C1 segment of cervical spinal cord (tissue), 14 donors: ENCODE measurements at places on chromosomes 6 and 20.

DNA sequence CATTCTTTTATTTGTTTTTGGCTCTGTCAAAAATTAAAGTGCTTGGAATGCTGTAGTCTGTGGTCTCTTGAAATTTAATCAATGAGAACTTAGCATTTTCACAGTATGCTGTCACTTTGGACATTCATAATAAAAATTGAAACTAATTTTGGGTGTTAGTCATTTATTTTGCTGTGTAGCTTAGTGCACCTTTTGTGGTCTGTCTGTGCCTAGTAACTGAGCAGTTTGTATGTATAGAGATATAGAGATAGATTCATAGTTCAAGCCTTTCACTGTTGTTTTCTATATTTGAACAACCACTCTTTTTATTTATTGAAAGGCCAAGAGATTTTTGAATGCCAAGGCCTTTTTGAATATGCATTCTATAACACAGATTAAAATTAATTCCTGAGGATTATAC is 86.4 kb upstream of the TIAM2 start:
- DNase-seq: no peak

DNA sequence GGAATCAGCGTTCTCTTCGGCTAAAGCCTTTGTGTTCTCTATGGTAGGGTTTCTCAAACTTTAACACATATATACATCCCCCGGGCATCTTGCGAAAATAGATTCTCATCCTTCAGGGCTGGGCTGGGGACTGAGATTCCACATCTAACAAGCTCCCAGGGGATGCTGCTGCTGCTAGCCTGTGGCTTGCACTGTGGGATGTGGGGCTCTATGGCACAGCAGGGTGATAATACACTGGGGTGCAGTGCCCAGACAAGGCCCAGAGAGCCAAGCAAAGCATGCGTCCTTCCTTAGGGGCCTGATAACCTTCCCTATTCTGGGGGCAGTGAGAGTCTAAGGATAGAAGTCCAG is 102.0 kb downstream of the LAMP5 start:
- no peak for DNase-seq

- DNase-seq: no peak
Measured at GRCh38 chr6:45423824-45424450, 46.2 kb upstream of the SUPT3H start.

GRCh38 chr6:132715204-132715603 is 1.3 kb upstream of the VNN1 start:
- DNase-seq: no peak

DNA sequence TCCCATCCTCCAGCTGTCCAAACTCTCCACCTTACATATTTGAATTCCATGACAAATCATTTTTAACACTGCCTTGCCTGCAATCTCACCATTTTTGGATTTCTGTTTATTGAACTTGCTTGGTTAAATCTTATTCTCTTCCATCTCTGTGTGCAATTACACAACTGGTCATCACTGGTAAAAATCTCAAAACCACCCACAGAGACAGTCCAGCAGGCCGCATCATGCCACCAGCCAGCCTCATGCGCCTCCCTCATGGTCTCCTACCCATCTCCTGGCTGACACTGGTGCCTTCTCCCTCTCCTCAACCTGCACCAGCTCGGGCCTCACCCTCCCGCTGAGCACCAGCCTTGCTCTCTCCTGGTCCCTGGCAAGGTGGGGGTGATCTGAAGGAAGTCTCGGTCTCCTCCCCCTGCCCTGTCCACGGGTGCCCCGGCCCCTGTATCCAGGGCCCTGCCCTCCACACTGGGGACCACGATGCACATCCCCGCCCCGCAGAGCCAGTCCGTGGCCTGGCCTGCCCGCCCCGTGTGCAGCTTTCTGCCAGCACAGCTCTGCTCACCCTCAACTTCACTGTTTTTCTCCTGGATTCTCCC is 92.0 kb downstream of the THBS2 start:
- DNase-seq: no peak

GRCh38 chr20:44247586-44248409 is 690 bp downstream of the GDAP1L1 start:
- DNase-seq: no peak

GRCh38 chr6:64908104-64908503 is 798.9 kb downstream of the EYS start:
- DNase-seq: no peak

DNA sequence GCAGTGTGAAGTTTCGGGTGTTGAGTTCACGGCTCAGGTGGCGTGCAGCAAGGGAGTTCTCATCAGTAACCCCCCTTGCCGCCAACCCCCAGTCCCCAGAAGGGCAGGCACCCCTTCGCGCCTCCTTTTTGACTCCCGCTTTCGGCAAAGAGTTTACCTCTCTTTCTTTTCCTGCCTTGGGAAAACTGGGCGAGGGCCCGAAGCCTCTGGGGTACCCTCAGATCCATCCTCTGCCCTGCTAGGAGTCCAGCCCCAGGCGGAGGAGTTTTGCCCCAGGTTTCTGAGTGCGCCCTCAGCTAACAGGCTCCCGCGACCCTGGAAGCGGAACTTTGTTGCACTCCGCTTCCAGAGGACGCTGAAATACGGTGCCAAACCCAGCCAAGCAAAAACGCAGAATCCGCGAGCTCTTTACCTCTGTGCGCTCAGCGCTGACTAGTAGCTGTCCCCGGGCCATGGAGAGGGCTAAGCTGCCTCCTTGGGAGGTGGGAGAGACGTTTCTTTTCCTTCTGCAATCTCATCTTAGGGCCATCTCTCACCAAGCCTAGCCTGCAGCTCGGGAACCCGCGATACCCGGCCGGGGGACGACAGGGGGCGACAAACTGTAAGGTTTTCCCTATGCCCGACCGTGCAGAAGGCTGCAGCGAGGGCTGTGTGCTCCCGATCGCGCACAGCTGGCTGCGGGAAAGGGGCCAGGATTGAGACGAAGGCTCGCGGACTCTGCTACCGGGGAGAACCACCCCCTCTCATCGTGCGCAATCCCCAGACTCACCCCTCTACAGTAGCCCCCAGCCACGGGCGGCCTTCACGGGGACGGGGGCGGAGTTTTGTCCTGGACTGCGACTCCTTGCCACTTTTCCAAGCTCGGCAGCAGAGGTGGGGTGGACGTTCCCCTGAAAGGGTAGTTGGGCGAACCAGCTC is 2.7 kb upstream of the PAX1 start:
- no peak for DNase-seq

DNA sequence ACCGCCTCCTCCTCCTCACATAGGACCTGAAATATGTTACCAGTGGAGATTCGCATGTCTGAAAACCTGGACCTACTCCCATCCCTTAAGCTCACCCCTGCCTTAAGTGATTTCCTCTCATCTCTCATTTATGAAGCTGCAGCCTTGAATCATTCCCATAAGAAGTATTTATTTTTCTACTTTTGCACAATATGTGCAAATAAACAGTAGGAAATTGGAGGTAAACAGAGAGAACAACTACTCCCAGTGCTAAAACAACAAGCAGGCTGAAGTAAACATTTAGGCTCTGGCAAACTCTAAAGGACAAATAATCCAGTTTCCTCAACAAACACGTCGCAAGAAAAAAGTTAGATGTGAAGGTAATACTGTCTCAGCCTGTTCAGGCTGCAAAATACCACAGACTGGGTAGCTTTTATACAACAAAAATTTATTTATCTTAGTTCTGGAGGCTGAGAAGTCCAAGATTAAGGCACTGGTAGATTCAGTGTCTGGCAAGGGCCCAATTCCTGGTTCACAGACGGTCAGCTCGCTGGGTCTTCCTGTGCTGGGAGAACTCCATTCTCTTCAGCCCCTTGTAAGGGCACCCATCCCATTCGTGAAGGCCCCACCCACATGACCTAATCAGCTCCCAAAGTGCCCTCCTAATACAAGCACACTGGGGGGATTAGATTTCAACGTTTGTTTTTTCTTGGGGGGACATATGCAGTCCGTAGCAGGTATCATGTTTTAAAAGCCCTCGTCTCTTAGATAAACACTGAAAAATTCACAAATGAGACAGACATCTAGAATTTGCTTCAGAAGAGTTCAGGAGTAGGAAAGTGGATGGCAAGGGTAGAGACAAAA is 15.6 kb downstream of the SPATA2 start:
- no peak for DNase-seq

DNA sequence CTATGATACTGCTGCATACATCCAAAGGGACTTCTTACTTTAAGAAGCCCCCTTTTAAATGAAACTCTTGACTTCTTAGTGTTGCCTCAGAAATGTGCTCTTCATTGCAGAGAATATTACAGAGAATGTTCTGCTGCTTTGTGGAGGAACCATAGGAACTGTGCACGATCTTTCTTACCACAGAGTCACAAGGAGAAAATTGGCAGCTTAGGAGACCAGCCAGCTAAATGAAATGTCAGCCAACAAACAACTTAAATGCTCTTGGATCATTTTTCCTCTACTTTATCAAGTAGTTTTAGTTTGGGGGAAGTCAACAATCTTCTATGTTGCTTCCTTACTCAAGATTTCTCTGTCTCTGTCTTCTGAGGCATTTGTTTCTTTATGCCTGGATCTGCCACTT is 125.9 kb upstream of the MLIP start:
- no peak for DNase-seq

GRCh38 chr6:391559-392440 is at the start of gene IRF4:
TSS of gene IRF4 (plus strand) at chr6:391752. CDS start at chr6:393153, 1,401 bp downstream.
- DNase-seq: no peak

- DNase-seq: peak; percentile 68
Measured at GRCh38 chr6:30889921-30890645, 5.8 kb downstream of the DDR1 start.

DNA sequence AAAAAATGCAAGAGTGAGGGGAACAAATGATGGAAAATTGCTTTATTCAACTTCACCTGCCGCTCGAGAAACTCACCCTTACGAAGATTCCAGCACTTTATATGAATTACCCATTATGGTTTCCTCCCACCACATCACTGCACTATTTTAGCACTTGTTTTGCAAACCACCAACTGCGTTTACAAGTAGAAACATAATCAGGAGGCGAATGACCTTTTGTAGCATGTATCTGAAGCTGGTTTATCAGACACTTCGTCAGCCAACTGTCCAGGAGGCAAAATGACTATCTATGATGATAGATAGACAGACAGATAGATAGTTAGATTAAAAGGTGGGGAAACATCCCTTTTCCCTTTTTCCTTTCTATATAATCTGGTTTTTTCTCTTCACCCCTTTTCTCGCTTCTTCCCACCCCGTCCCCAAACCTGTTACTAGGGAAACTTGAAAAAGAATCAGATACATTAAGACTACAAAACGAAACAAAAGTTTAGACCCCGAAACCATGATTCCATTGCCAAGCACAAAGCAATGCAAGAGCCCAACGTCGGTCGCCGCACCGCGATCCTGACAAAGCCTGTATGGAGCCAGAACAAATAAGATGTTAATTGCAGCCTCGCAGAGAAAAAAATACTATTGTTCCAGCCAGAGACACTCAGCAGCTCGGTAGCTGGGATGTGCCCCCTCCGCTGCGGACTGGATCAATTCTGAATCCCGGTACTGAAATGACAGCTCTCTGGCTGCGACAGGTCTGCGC is 933 bp upstream of the ADGRB3 start:
- DNase-seq: no peak

DNA sequence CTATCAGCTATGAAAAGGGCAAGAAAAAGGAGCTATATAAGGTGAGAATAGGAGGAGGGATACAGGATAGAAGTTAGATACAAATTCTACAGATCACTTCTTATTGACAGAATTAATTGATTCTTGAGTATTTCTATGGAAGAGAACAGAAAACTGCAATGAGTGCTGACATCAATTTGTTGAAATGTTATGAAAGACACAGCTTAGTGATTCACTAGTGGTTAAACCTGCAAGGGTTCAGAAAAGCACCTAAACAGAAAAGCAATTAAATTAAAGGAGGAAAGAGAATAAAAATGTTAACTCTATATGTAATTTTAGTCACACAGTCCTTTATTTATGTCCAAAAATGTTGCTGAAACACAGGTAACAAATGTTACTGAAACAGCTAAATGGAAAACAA is 254.4 kb upstream of the RUNX2 start:
- DNase-seq: no peak

- no peak for DNase-seq
Measured at GRCh38 chr6:116996842-116997241, 119.8 kb downstream of the RFX6 start.

- no peak for DNase-seq
Measured at GRCh38 chr20:22794200-22794599, 209.8 kb upstream of the FOXA2 start.

DNA sequence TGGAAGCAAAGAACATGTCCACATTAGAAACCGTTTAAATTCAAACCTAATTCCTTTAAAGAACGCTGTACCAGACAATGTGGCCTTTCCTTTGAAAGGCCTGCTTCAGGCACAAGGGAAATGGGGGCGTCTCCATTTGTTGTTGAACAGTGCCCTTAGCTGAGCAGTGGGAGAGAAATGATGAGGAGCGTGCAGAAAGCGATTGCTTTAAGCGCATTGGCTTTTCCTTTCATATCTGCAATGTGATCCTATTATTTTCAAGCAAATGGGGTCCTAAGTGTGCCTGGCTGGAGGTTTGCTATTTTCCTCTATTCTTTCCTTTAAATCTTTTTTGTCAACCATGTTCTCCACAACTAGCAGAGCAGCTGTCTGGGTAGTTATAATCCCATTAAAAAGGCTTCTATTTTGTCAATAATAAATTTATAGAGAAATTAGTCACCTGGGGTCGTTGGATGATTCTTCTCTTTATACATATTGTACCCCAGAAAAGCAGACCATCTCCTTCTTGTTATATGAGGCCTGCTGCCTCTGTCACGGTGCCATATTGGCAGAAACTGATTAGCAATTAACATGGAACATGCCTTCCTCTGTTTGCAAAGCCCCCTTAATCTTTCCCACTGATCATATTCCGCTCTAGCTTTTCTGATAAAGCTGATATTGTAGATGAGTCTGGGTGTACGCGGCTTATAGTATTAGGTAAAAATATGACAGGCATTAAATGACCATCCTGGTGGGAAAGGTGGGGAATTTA is 151.1 kb upstream of the JAG1 start:
- no peak for DNase-seq

- peak; percentile 69 for DNase-seq
Measured at GRCh38 chr6:145963216-145964068, 716 bp downstream of the SHPRH start.

DNA sequence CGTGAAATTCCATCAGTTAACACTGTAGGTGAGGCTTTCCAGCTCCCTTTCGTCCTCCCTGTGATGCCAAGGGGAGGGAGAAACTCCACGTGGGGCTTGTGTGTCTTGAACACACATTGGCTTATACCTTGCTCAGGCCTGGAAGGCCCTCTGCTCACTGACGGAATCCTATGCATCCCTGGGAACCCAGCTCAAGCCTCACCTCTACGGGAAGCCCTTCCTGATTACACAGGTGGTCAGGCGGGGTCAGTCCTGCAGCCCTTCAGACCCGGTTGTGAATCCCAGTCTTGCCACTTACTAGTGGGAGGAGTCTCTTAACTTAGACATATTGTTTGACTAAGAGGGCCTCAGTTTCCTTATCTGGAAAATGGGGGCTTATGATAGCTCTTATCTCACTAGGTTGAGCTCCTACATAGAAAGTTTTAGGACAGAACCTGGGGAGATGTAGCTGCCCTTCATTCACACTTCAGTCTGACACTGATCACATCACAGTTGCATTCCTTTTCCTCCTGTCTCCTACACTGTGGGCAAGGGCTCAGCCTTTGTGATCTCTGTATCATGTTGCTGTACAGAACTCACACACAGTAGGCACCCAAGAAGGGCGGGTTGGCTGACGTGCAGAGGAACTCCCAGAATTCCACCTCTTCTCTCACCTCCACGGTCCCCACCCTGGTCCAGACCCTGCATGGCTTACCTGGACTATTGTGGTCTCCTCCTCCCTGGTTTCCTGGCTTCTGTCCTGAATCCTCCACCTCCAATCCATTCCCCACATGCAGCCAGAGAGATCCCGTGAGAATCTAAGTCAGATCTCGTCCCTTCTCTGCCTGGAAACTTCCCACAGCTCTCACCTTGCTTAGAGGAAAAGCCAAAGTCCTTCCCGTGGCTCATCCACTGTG is 129.6 kb downstream of the CEBPB start:
- no peak for DNase-seq
